Stimulated activated CD4-positive, alpha-beta T cell treated with anti-CD3 and anti-CD28 coated beads, Interleukin-4, amount 100 ng/mL, for 4 hours (primary cell): ENCODE measurements at places on chromosomes 3 and 15.

DNA sequence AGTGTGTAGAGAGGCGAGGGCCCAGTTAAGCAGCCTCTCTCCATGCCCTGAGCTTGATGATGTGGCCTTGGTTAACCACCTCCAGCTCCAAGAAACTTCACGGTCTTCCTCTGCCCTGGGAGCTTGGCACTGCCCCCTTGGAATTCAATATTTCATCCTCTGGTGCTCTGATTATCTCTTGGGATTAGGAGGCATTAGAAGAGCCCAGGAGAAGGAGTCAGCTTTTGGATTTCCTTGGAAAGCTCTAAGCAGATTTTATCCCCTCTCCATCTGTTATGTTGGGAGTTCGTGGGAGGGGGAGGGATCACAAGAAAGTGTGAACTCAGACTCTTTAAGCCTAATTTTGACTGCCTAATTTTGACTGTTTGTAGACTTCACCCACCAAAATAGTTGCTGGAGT is 132.7 kb upstream of the AGBL1 start:
- DNase-seq = no peak

- no peak for DNase-seq
Measured at GRCh38 chr15:93066834-93067648, 22.0 kb downstream of the RGMA start.

DNA sequence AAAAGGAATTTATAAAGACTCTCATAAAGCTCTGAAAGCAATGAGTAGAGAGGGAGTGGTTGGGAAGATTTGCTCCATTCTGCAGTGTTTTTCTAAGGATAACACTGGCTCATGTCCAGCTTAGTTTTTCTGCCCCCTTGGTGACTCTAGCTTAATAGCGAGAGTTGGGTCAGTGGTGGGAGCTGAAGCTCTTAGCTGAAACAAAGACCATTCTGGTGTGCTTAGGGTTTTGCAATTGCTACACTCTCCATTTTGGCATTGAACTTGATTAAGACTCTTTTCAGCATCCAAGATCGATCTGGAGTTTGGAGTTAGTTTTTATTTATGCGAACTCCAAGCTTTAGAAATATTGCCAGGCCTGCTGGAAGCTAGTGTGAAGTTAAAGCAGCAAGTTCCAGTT is 98.0 kb downstream of the ATG7 start:
- no peak for DNase-seq

DNA sequence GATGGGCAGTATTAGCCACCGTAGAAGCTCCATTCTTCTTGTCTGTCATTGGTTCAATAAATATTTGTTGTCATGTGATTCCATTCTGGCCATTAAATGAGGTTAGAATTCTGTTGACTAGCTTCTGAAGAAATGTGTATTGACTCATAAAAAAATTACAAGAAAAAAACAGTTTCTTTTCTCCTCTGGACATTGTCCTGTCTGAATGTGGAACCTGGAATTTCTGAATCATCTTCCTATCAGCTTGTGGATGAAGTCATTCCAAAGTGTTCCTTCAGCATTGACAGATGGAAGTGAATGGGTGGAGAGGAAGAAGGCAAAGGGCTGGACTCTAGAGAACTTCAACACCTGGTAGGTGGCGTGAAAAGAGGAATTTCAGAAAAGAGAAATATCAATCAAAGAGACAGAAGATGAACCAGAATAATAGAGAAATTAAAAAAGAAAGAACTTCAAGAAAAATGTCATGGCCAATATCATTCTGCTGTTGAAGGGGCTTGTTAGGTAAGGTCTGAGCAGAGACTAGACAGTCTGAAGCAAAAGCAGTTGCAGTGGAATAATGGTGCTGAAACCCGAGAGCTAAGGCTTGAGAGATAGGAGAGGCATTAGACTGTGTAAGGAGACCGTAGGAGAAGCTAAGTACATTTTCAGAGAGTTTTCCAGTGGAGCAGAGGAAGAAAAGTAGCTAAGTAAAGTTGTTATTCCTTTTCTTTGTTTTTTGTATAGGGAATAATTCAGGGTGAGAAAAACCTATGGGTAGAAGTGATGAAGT is 806.6 kb downstream of the SQOR start:
- no peak for DNase-seq

- DNase-seq = no peak
Measured at GRCh38 chr3:127291611-127292010, 3.8 kb upstream of the PRR20G start.

- DNase-seq = no peak
Measured at GRCh38 chr3:137987723-137988122, 22.2 kb upstream of the CLDN18 start.

DNA sequence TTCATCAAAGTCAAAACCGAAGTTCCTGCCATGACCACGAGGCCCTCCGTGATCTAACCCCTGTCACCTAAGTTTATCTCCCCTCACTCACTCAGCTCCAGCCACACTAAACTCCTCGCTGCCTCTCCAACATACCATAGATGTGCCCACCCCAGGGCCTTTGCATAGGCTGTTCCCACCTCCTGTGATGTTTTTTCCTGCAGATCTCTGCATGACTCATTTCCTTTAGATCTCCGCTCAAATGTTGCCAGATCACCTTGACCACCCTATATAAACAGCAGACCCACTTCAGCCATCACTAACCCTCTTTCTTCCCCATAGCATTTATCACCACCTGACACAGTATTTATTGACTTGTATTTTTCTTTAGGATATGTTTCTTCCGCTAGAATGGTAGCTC is 58.5 kb downstream of the HRH1 start:
- DNase-seq = no peak

GRCh38 chr15:87487484-87487883 is 769.1 kb downstream of the NTRK3 start:
- no peak for DNase-seq

DNA sequence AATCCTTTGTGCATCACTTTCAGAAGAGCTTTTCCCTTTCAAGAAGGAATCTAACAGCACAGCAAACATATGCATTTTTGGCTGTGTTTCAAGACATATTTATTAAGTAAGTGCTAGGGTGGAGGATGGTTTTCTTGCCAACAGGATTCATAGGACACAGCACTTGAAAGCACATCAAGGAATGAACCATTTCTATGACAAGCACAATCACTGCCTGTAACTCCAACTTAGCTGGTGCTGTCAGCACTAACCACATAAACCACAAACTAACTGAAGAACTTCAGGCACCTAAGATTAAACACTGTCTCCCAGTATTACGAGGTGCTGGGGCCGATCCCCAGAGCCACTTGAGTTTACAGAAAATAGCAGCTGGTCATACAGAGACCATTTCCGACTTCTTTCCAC is 35.4 kb upstream of the SPRED1 start:
- DNase-seq = no peak

GRCh38 chr15:64915518-64916227 is 4.0 kb downstream of the ANKDD1A start:
- DNase-seq = no peak

DNA sequence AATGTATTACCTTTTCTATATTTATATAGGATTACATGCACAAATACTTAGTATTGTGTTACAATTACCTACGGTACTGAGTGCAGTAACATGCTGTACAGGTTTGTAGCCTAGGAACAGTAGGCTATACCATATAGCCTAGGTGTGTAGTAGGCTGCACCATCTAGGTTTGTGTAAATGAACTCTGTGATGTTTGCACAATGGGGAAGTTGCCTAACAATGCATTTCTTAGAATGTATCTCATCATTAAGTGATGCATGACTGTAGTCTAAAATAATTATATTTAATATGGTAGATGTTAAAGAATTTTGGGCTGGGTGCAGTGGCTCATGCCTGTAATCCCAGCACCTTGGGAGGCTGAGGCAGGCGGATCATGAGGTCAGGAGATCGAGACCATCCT is 281.0 kb downstream of the KLF13 start:
- DNase-seq = no peak

DNA sequence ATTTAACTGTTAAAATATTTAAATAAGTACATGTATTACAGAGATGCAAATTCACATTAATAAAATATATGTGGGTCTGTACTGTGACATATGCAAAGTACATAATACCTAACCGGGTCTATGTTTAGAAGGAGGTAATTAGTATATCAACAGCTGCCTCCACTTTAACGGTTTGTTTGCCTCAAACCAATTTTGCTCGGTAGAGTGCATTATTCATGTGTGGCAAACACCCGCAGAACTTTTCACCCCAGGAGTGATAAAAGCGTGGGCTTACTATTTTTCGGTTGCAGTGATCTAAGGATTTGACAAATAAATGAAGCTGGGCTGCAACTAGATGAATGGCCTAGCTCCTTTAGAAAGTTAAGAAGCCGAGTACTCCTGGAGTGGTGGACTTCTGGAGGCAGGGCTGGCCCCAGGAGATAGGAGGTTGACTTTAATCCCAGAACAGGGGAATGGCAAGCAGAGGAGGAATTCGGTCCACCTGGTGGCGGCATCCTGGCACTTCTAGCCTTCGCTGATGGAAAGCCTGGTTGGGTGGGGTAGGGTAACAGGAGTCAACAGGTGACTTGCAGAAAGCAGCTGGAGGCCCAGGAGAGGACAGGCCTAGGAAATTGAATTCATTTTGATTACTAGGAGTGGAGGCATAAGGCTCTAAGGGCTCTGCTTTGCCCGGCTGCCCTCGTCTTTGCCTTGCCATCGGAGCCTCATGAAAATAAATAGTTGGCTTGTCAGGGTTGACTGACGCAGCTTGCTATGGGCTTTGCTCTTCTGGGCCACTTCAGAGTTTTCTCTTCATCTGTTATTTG is 2.4 kb downstream of the SLCO3A1 start:
- DNase-seq = no peak

DNA sequence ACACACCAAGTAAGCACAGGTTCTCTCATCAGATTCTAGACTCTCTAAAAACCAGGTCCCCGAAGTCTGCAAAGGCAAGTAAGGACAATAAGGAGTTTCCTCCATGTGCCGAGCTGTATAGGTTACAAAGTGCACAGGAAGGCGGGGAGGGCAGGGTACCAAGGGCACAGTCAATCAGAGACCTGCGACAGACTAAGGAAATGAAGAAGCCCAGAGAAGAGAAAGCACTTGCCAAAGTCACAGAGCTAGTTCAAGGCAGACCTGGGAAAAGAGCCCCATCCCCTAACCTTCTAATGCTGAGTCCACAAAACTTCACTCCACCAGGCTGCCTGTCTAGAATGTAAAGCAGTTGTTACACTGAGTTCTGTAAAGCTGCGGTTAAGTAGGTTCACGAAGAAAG is 1.7 kb downstream of the SEC13 start:
- DNase-seq = no peak

GRCh38 chr3:172315401-172316091 is 132.7 kb downstream of the GHSR start:
- no peak for DNase-seq

- no peak for DNase-seq
Measured at GRCh38 chr3:55894605-55895004, 407.5 kb upstream of the WNT5A start.

- DNase-seq = no peak
Measured at GRCh38 chr3:104856741-104857140, 510.0 kb upstream of the ALCAM start.

GRCh38 chr15:63401714-63402497 is 20.3 kb upstream of the CA12 start:
- DNase-seq = no peak

GRCh38 chr3:53705774-53706173 is 140.4 kb downstream of the CHDH start:
- DNase-seq = no peak

DNA sequence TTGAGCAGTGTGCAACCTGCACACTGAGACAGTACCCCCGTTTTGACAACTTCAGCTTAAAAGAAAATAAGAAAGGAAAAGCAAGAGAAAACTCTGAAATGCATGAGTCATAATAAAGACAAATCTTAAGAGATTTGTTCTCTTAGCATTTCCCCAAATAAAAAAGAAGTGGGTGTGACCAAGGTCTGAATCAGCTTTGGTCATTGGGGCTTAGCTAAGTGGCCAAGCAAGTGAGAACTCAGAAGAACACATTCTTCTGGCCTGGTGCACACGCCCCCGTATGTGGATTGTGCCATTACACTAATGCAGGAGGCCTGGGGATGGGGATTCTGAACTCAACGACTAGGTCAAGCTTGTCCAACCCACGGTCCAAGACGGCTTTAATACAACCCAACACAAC is 56.9 kb upstream of the PDZRN3 start:
- DNase-seq = no peak

DNA sequence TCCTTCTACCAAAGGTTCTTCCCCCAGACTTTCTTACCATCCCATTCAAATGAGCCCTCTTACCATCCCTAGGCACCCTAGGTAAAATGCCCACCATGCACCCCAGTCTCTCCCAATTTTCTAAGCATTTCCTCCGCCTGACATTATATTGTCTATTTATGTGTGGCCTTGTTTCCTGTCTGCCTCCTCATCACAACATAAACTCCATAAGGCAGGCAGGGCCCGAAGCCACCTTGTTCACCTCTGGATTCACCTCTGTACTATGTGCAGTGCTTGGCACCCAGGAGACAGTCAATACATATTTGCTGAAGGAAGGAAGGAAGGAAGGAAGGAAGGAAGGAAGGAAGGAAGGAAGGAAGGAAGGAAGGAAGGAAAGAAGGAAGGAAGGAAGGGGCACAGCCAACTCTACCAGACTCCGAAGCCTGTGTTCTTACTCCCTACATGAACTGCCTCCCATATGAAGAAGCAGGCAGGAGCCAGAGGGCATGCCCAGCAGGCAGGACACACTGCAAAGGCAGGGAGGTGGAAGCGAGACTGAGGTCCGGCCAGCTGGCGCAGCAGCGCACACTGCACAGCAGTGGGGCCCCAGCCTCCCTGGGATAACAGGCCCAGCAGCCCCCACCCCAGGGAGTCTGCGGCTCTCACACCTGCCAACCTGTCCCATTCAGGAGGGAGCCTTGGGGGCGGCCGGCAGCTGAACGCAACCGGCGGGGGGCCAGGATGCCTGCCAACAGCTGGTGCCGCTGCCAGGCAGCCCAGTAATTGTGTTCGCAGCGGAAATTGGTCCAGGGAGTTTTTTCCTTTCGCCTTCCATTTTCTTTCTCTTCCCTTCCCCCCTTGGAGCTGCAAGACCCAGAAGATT is 106.0 kb upstream of the LINGO1 start:
- no peak for DNase-seq

DNA sequence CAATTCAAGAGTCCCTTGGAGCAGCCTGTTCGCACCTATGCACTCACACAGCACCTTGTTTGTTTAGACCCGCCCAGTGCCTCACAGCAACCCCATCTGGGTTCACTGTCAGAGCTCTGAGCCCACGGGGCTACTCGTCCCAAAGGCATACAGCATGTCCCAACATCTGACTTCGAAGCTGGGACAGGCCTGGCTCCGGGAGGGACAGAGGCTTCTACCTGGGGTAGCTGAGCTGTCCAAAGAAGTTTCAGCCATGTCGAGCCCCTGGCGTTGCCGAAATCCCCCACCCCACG is 28.6 kb upstream of the CYP11A1 start:
- DNase-seq = no peak

GRCh38 chr15:69871511-69872134 is 226.1 kb downstream of the TLE3 start:
- no peak for DNase-seq

GRCh38 chr3:5428607-5429516 is 241.4 kb downstream of the EDEM1 start:
- DNase-seq = no peak
